ENCODE measurements at places on chromosomes 16 and 17.

DNA sequence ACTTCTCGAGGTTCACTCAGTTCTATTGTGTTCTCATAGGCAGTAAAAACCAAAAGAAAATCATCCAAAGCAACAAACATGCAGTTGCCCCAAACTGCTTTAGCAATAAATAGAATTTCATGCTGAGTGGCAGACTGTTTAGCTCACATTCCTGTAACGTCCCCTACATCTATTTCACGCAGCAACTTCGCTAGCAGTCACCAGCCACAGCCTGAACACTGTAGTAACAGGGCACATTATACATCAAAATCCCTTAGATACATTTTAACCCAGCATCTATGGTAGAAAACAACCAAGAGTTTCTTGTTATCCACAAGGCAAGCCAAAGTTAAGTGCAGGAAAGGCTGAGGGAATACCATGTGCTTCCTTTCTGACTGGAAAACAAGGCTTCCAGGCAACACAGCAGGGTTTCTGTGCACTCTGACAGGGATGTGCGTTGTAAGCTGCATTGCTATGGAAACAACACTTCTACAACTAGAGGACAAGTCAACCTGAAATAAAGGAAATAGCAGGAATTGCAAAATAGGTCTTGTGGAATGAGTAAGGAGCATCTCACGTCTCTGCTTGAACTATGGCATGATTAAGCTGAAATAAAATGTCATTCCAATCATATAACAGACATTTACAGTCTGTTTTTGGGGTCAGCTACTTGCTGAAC is 55.4 kb downstream of the CFDP1 start:
- DNase-seq, result no peak

DNA sequence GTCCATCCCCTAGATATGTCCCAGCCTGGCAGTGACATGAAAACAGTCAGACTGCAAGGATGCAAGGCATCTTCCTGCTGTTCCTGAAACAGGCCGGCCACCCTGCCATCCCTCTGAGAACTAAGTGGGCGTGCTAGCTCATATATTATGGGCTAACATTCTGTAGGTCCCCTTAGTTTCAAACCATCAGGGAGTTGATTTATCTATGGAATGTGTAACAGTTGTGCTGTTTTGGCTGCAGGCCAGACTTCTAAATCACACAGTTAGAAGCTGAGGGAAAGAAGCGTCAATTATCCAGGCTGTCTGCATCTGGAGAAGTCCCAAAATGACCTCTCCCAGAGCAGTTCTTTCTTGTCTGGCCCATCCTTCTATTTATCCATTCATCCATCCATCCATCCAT is 102.7 kb upstream of the DNAH9 start:
- DNase-seq, result no peak

DNA sequence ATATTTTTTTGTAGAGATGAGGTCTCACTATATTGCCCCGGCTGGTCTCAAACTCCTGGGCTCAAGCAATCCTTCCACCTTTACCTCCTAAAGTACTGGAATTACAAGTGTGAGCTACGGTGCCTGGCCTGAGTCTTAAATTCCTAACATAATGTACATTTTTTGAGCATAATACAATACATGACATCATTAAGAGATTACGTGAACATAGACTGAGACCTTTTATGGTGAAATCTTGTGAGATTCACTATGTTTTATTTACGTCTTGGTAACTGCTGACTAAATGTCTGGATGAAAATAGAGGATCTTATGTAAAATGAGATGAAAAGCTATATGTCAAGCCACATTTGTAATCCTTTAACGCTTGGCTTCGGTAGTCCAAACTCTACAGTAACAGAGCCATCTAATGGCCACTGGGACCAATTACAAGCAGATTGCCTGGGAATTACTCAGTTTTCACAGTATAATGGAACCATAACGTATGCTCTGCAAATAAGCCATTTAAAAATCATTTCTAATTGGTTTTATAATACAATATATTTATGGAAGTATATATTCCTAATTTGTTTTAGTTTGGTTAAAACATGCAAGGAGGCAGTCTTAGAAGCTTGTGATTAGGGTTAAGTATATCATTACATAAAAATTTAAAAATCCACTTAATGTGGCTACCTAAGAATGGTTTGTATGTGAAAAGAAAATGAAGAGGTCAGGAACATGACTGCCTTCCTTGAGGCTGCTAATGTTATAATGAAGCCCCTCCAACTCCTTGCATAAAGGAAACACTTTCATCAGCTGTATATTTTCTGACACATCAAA is 8.1 kb upstream of the EFCAB13 start:
- DNase-seq, result peak; percentile 67

DNA sequence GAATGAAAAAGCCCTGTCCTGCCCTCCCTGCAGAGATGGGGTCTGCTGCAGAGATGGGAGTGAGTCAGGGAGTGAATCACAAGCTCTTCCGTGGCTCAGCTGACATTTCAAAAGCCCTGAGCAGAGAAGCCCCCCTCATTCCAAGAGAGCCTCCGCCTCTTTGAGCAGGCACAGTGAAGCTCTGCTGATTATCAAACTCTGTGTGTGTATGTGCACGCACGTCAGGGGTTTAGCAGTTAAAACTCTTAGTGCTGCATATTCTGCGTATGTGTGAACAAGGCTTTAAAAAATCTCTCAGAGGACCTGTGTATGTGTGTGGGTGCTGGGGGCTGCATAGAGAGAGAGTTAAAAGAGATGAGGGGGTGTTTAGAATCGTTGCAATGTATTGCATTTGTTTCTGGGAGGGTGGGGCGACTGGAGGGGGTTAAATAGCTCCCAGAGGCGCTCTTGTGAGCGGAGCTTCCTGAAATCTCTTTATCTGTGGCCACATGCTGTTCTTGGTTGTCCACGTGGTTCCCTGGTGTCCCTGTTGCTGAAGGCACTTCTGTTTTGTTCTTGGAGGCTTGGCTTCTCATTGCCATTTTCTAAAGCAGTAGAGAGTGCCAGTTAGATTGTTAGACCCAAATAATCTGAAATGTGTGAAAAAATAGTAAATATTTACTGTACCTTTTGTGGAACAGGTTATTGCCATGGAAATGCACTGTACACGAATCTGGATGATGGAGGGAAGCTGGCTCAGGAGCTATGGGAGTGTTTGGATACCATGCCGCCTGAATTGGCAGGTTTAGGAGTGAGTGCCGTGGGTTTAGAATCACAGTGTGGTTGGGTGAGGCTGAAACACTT is 116.6 kb downstream of the PRKCB start:
- no peak for DNase-seq

DNA sequence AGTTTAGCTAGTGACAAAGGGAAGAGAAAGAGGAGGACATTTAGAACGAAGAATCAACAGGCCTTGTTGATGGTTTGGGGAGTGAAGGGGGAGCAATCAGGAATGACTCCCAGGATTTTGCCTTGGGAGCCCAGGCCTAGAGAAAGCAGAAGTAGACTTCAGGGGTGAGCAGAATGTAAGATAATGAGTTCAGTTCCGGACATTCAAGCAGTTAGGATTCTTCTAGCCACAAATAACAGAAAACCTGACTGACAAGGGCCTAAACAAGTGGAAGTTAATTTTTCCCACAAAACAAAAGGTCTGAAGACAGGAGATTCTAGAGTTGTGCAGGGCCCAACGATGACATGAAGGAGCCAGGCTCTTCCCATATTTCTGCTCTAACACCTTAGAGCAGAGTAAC is 45.9 kb downstream of the SKAP1 start:
- DNase-seq, result no peak

DNA sequence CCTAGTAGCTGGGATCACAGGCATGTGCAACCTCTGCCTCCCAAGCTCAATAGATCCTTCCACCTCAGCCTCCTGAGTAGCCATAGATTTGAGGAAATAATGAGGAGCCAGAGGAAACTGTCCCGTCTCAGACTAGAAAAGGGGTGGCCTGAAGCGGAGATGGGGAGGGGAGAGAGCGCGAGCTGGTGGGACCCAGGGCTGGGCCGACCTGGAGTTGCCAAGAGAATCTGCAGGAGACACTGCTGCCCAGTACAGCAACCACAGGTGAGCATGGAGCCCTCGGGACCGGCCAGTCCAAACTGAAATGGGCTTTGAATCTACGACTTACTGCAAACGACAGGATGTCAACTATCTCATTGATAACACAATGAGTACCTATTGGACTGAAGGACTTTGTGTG is 24.3 kb downstream of the CD300A start:
- DNase-seq, result peak; percentile 1

- no peak for DNase-seq
These were observed 30.6 kb downstream of the IL21R start for GRCh38 chr16:27432558-27432957.

GRCh38 chr16:87457709-87458423 is 35.0 kb downstream of the ZCCHC14 start:
- peak; percentile 33 for DNase-seq

- no peak for DNase-seq
These were observed 560.3 kb downstream of the WWOX start for GRCh38 chr16:78659668-78660217.

DNA sequence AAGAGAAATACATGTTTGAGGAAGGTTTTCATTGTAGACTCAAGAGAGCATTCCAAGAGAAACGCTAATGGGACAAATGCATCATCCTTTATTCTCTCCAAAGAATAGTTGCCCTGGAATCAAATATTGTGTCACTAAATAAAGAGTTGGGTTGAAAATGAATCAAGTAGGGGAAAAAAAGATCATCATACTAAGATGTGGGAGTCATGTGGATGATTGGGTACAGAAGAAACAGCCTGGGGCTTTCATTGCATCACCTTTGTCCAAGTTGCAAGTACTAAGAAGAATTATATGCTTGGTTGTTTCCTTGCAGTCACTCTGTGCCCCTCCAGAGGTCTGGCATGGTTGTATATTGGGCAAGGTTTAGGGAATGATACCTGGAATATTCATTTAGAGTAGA is 658.9 kb downstream of the TOX3 start:
- DNase-seq, result no peak

GRCh38 chr16:67460168-67460567 is 20.8 kb downstream of the ATP6V0D1 start:
- DNase-seq, result no peak
